ENCODE measurements at places on chromosomes 7 and 10.

DNA sequence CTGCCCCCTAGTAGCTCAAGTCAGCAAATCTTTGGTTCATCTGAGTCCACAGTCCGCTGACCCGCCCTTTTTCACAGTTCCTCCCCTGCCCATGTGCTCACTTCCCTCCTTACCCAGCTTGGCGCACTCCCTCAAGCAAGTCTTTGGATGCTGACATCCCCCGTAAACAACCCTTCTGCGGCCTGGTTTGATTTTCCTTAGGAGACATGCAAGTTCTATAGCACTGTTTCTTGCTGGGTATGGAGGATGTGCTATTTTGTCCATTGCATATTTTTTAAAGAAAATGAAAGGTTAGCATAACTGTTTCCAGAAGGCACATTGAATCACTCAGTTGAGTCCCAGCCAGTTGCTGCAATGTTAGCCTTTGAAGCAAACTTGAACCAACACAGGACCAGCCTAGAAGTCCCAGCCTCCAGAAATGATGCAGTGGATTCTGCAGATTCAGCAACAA, 38.2 kb downstream of the HTRA1 start:
- DNase-seq = no peak

- DNase-seq = no peak
These were observed 48.3 kb downstream of the BAIAP2L1 start for GRCh38 chr7:98352621-98353020.

DNA sequence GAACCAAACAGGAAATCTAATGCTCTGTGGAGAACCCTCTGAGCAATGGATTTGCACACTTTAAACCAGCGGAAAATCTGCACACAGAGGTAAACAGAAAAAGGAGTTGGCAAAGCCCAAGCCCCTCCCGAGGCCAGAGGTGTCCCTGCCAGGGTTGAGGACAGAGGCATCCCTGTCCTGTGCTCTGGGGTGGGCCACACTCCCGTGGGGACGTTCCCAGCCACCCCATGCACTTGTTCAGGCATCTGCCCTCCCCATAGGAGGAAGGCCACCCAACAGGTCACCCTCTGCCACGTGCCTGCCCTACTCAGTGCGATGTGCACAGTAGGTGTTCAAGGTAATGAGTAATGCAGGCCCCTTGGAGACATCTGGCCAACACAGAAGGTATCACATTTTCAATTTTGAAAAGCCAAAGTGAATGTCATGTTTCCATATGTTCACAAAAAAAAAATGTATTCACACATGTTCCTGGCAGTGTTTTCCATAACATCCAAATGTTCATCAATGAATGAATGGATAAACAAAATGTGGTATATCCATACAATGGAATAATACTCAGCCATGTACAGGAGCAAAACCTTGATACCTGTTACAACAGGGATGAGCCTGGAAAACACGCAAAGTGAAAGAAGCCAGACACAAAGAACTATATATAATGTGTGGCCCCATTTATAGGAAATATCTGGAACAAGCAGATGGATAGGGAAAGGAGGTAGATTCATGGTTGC, 108.1 kb downstream of the EBF3 start:
- DNase-seq = no peak

- DNase-seq = no peak
These were observed 9.5 kb upstream of the SUN1 start for GRCh38 chr7:822692-823276.

- no peak for DNase-seq
These were observed 55.1 kb upstream of the FAM20C start for GRCh38 chr7:137094-137891.

DNA sequence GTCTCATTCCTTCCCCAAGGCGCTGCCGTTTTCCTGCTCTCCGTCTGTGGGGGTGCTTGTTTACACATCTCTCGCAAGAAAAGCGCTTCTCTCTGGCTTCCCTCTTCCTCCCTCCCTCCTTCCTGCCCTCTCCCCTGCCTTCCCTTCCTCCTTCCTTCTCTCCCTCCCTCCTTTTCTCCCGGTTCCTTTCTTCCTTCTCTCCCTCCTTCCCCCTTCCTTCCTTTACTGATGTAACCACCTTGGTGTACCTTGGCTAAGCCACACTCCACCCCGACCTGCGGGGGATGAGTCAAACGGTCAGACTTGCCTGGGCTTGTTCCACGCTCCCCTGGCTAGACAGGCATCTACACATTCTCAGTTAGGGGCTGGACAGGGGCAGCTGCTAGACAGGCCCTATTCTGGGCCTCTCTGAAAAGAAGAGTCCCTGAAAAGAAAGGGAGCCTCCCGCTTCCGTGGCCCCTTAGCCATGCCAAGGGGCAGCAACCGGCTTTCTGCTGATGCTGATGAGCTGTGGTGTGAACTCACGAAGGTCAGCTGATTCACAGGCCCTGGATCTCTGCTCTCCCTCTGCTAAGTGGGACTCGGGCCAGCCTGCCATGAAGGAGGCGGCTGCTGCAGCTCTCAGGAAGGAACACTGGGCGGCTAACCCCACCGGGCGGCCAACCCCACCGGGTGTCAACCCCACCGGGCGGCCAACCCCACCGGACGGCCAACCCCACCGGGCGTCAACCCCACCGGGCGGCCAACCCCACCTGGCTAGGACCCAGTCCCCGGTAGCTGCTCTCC, 216.8 kb downstream of the TCERG1L start:
- no peak for DNase-seq

- DNase-seq = no peak
These were observed 136.5 kb upstream of the UNC5B start for GRCh38 chr10:71075759-71076472.

GRCh38 chr7:131556053-131556908, at the start of gene PODXL:
Gene PODXL (minus strand): TSS chr7:131556628. CDS start chr7:131556359, 269 bp downstream.
- DNase-seq = peak; percentile 61

- peak; percentile 81 for DNase-seq
These were observed 980 bp downstream of the ADAM8 start for GRCh38 chr10:133275684-133276092.

All from activated T-cell treated with anti-CD3 and anti-CD28 coated beads, Interleukin-2, amount 50 U/mL, for 48 hours (primary cell).